Thoracic aorta (tissue), 2 donors: ENCODE measurements at places on chromosomes 13 and 19.

GRCh38 chr13:112170823-112171569 is 104.0 kb downstream of the SOX1 start:
- DNase-seq, result no peak

DNA sequence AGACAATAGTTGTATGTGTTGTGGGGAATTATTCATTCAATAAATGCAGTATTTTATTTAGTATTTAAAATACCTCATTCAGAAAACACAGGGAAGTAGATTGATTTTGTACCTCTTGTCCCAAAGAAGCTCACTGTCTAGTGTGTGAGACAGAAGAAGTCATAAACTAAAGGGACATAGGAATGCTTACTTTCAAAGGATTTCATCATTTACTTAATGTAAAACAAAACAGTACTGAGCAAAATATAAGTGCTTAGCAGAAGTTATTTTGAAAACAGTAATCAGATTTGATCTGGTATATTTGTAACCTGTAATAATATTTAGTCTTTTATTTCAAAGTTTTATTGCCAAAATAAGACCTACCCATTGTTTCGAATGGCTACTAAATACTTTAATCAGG is 117.9 kb downstream of the TDRD3 start:
- DNase-seq, result no peak

DNA sequence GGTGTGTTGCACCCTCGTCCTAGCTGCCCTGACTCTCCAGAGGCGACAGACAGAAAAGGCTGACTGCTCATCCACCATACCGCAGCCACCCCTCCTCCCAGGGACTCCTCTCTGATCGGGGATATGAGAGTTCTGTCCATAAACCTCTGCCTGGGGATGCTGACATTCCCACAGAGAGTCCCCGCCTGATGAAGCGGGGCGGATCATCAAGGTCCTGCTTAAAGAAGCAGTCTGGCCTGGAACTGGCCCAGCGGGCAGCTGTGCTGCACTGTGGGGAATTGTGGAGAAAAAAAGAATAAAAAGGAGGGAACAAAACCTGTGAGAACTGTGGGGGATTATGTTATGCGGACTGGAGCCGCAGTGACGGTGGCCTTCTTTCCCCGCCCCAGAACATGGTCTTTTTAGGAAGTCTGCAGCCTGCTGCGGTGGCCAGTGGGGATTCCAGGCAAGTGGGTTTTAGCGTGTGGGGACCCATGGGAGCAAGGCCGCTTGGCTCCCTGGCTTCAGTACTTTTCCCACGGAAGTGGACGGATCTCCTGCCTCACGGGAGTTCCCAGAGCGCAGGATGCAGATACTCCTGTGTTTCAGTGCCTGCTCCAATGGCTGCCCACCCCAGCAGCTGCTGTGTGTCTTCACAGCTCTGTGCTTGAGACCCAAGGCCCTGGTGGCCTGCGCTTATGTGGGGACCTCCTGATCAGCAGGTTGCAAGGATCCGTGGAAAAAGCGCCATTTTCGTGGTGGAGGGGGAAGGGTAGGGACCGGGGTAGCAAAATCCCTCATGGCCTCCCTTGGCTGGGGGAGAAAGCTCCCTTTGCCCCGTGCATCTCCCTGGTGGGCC is 1456.2 kb upstream of the SLC10A2 start:
- no peak for DNase-seq

- no peak for DNase-seq
Measured at GRCh38 chr13:67075239-67075638, 154.9 kb downstream of the PCDH9 start.

DNA sequence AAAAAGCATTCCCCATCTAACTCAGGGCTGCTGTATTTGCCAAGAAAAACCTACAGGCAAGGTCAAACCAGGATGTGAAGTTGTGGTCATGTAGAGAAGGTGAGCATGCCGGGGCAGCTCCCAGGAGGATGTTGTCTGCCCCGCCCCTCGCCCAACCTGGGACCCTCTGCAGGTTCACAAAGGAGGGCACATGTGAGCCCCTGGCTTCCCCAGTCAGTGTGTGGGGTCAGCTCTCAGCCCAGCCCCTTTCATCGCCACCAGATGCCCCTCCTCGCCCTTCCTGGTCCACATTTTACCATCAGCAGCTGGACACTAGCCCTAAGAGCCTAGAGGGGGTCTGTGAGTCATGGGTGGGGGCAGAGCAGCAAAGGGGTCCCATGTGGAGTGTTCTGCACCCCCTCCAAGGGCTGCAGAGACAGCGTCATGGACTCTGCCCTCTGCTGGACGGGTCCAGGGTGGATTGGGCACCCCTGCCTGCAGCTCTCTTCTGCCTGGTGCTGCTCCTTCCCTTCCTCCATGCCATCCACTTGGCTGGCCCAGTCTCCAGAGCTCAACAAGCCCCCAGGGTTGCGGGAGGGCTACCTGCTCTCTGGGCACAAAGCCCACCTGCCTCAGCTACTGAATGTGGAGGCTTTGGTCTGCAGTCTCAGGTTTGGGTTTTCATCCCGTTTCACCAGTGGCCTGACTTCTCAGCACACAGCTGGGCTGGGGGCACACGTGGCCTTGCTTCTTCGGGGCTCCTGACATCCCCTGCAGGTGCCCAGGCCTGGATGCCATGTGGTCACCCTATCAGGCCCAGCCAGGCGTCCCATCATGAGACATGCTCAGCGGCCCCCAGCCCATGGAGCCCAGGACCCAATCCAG is 3.7 kb downstream of the PLEKHF1 start:
- no peak for DNase-seq

DNA sequence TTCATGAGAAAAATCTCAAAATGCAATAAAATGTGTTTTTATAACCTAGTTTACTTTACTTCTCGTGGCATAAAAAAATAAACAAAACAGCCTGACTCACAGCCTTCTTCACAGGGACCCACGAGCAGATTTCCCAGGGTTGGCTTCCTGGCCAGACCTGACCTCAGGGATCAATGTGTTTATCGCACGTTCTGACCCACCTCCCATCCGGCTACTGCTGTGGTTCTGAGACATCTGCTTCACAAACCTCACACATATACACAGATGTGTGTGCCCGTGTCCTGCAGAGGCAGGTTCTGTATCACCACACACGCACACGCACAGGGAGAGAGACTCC is 118.3 kb downstream of the COL4A2 start:
- no peak for DNase-seq

GRCh38 chr19:44723952-44724319 is 24.6 kb upstream of the BCL3 start:
- peak; percentile 38 for DNase-seq

DNA sequence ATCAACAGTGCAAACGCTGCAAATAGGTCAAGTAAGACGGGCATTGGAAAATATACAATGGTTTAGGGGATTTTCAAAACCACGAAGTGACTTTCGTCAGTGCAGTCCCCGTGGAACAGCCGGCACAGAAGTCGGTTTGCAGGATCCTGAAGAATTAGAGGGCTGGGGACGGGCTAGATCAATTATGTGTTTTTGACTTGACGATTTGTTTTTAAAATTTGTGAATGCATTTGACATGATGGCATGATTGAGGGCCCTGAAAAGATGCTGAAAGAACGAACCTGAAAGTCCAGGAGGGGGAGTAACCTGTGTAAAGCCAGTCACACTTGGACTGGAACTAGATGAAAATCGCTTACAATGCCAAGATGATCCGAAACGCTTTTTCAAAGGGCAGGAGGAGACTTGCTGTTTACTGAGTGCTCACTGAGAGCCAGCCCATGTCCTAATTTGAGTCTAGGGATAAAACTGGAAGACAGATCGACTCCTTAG is 8.9 kb upstream of the DGKH start:
- DNase-seq, result no peak

GRCh38 chr13:22162889-22163288 is 492.0 kb downstream of the FGF9 start:
- no peak for DNase-seq

DNA sequence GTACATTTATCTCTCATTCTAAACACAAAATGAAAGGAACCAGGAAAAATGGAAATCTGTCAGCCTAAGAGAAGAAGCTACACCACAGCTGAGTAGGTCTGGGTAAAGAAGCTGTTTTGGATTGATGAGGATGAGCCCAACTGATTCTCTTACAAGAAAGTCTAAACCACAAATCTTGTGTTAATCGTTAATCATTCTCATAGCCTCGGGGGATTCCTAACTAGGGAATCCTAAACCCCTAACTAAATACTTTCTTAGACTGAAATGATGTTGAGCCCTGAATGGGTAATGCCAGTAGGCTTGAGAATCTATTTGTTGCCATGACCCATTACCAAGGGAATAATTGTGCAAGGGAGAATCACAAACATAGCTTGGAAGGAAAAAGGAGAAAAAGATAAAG is 327.5 kb upstream of the SPRY2 start:
- DNase-seq, result no peak

DNA sequence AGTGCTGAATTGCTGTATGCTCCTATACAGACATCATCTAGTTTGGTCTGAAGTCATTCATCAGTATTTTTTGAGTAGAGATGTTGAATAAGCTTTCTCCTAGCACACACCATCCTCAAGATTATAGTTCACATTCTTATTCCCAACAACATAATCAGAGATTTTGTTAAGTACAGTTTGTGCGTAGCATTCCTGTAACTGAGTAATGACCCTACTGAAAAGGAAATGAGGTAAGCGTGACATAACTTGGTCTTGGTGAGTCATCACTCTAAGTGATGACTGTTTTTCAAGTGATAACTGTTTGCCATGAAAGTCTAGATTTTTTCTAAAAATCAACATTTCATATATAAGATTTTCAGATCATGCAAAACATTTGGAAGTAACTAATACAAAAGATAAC is 18.5 kb upstream of the FAM216B start:
- no peak for DNase-seq

- no peak for DNase-seq
Measured at GRCh38 chr13:41765813-41766212, 195.1 kb downstream of the VWA8 start.

- DNase-seq, result no peak
Measured at GRCh38 chr13:104530741-104531140, 1464.5 kb upstream of the SLC10A2 start.

DNA sequence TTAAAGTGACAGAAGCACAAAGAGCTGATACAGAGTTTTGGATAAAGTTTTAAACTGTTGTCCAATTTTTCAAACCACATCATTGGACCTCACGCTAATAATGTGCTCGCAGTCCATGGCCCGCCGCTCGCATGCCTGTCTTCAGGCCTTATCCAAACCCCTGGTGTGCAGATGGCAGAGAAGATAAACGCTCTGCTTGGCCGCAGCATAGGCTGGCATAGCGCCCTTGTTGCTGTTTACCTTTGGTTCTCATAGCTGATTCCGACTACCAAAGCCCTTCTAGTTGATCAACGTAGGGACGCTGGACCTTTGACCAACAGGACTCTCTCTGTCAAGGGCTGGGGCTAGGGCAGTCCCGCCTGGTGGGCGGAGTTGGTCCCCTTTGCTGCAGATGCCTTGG is 23.5 kb upstream of the QTRT1 start:
- no peak for DNase-seq

GRCh38 chr19:19749117-19749907 is 16.4 kb upstream of the ZNF14 start:
- DNase-seq, result no peak

DNA sequence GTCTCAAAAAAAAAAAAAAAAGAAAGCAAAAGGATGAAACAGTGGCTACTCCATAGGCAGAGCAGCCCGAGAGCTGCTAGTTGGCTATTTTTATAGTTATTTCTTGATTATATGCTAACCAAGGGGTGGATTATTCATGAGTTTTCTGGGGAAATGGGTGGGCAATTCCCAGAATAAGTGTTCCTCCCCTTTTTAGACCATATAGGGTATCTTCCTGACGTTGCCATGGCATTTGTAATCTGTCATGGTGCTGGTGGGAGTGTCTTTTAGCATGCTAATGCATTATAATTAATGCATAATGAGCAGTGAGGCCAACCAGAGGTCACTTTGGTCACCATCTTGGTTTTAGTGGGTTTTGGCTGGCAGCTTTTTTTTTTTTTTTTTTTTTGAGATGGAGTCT is 25.4 kb upstream of the OR10H1 start:
- no peak for DNase-seq

DNA sequence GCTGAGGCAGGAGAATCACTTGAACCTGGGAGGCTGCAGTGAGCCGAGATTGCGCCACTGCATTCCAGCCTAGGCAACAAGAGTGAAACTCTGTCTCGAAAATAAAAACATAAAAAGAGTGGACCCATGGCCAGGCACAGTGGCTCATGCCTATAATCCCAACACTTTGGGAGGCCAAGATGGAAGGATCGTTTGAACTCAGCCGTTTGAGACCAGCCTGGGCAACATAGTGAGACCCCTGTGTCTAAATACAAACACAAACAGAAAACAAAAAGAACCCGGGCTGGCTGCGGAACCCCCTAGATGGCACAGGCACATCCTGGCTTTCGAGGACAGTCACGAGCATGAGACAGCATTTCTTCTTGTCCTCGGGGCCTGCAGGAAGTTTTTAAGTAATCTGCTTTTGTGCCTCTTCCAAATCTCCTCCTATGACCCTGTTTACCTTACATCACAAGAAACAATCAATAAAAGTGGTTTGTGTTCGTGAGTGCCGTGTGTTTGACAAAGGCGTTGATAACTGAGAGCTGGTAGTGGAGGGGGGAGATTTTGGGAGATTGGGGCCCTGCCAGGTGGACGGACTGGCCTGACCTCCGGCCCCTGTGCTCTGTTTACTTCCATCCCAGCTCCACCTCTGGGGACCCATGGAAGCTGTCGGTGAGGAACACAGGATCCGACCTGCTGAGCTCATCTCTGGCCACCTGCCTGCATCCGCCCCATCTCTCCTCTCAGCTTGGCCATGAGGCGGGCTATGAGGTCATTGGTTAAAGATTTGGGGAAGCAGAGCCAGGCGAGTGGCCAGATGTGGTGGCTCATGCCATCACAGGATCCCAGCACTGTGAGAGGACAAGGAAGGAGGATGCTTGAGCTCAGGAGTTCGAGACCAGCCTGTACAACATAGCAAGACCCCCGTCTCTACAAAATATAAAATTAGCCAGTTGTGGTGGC is 5.9 kb upstream of the GDF15 start:
- peak; percentile 86 for DNase-seq

GRCh38 chr13:89269737-89270136 is 1598.6 kb downstream of the SLITRK5 start:
- no peak for DNase-seq

DNA sequence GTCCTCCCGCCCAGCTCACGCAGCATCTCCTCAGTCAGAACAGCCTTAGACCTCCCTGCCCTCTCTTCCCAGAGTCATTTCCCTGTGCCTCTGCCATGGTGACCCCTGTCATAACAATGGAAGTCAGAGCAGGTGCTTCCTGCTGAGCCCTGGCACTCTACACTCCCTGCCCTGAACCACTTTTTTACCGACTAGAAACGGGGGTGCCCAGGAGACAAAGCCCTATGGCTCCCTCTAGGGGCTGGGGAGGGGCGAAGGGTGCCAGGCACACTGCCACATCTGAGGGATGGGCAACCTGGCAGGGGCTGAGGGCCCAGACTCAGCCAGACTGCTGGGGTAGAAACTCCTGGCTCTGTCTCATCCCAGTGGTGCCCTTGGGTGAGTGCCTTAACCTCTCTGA is 16.4 kb downstream of the ZNF574 start:
- no peak for DNase-seq

DNA sequence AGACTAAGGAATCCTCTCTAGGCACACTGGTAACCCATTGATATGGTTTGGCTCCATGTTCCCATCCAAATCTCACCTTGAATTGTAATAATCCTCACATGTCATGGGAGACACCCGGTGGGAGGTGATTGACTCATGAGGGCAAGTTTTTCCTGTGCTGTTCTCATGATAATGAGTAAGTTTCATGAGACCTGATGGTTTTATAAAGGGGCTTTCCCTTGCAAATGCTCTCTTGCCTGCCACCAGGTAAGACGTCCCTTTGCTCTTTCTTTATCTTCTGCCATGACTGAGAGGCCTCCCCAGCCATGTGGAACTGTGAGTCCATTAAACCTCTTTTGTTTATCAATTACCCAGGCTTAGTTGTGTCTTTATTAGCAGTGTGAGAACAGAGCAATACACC is 81.4 kb upstream of the GPC6 start:
- no peak for DNase-seq

- no peak for DNase-seq
Measured at GRCh38 chr19:34181111-34181864, 9.0 kb downstream of the LSM14A start.
